ENCODE measurements at places on chromosomes 16 and 17.

GRCh38 chr16:56113223-56113622 is 78.1 kb upstream of the GNAO1 start:
- DNase-seq: no peak

- no peak for DNase-seq
These were observed 4.7 kb downstream of the SMTNL2 start for GRCh38 chr17:4588898-4589625.

DNA sequence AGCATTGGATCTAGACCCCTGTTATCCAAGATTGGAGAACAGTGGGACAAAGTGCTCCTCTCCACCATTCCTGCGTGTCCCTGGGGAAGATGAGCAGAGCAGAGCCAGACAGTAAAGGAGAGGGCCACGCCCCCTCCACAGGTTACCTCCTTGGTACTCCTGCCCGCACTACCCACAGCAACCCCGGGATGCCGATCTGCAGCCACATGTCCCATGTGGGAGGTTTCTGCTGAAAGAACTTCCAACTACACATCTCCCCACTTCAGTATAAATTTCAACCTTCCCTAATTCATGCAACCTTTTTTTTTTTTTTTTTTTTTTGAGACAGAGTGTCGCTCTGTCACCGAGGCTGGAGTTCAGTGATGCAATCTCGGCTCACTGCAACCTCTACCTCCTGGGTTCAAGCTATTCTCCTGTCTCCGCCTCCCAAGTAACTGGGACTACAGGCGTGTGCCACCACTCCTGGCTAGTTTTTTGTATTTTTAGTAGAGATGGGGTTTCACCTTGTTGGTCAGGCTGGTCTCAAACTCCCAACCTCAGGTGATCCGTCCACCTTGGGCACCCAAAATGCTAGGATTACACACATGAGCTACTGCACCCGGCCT is 2.3 kb downstream of the RAB37 start:
- DNase-seq: no peak

DNA sequence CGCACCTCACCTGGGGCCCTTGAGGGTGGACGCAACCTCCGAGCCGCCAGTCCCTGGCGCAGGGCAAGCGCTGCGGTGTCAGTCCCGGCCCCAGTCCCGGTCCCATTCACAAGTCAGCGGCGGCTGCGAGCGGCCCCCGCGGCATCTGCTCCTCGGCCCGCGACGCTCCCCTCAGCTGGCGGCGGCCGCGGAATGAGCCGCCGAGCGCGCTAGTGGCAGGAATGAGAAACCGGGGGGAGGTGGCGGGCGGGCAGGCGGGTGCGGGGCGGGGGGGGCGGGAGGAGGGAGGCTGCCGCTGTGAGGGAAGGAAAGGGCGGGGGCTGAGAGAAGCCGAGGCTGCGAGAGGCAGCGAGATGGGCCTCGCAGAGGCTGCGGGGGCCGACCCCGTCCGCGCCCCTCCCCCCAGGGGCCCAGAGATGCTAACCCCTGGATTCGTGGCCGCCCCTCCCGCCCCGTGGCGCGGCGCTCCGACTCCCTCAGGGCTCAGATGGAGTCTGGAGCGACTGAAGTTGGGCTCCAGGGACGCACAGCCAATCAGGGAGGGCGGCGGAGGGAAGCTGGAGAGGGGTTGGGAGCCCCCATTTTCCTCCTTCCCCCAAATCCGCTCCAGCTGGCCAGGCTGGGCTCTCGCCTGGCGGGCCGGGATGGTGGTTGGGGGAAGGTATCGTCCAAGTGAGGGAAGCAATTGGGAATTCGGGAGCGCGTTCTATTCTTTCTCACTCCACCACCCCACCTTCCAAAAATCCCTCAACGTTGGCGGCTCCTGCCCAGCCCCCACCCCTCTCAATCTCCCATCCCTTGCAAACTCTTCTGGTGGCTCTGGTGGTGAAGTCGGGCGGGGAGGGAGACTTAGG is at the start of gene CDH11:
Gene CDH11, minus strand, starts transcription at position 194 of the 854 bp plus-strand sequence. CDS start 117,194 bp downstream, outside the sequence.
- DNase-seq: no peak

DNA sequence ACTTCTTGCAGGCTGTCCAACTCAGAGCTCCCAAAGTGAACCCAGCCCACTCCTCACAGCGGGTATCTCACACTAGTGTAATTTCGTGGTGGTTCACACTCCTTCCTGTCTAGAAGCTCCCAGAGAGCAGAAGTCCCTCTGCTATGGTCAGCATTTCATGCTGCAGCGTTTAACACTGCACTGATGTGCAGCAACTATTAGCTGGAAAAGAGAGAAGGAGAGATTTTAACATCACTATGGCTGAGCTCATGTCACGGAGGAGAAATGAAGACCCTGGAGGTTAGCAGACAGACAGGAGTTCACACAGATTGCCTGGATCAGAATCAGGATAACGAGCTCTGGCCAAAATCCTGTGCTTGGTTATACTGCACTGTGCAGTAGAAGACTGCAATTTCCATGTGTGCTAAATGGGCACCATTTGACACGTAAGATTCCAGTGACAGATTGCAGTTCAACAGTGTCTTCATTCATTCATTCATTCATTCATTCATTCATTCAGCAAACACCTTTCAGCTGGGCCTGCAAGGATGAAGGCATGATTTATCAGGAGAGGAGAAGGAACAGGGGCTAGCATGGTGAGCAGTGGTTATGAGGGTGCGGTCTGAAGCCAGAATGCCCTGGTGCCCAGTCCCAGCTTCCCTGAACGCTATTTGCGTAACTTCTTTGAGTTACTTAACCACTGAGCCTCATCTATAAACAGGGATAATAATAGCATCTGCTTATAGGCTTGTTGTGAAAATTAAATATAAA is 5.3 kb upstream of the CCL1 start:
- DNase-seq: no peak

GRCh38 chr17:47838636-47839035 is 2.4 kb downstream of the SCRN2 start:
- DNase-seq: no peak

DNA sequence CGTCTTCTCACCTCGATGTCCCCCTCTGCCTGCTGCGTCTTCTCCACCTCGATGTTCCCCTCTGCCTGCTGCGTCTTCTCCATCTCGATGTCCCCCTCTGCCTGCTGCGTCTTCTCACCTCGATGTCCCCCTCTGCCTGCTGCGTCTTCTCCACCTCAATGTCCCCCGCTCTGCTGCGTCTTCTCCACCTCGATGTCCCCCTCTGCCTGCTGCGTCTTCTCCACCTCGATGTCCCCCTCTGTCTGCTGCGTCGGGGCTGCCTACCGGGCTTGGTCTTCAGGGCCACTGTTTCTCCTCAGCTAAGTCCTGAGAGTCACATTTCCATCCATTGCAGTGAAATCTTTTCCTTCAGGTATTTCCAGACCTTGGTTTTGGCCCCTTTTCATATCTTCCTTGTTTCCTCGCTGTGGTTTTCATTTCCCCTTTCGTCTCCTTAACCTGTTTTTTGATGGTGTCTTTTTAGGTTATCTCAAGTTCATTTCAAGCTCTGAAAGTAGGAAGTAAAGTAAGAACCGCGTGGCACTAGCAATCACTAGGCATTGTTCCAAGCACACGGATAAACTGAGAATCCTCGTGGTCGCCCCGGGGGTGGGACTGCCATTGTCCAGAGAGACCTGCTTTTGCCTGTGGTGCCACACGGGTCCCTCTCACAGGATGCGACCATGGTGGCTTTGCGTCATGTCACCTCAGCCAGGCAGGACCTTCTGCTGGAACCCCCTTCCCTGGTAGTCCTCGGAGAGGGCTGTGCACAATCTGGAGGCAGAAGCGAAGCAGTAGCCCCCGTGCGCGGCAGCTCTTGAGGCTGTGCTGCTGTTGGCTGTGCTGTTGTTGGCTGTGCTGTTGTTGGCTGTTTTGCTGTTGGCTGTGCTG is 9.5 kb upstream of the ZNF750 start:
- no peak for DNase-seq

GRCh38 chr17:386141-386876 is 33.7 kb upstream of the RPH3AL start:
- DNase-seq: peak; percentile 29

DNA sequence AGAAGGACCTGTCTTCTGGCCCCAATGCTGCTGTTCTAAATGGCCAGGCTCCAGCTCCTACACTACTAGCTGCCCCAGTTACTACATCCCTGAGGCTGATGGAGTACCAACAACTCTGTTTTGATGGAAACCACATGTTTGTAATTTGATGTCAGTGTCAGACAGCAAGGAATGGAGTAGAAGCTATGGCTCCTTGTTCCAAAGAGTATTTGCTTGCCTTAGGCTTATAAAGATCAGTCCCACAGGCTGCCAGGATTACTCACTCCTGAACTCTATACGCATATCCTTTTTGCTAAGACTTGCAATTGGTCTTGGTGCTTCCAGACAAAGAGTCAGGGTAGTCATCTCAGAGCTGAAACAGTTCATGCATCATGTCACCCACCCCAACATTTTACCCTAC is 139.6 kb downstream of the HS3ST3A1 start:
- no peak for DNase-seq

DNA sequence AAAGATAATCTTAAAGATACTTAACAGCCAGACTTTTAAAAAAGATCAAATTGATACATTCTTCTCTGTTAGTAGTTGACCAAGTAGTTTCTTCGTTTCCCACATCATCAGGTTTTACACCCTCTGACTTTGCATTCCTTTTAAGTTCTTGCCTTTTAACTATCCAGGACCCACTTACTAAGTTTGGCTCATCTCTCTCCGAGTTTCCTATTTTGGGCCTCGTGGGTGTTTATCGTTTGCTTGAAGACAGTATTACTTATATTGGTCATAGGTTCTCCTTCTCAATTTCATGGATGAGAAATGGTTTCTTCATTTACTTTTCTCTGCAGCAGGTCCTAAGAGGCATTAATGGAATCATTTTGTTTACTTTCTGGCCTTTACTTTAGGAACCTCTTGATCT is 43.2 kb downstream of the RPA1 start:
- no peak for DNase-seq

GRCh38 chr17:60863892-60864707 is 186.4 kb downstream of the BCAS3 start:
- DNase-seq: no peak

DNA sequence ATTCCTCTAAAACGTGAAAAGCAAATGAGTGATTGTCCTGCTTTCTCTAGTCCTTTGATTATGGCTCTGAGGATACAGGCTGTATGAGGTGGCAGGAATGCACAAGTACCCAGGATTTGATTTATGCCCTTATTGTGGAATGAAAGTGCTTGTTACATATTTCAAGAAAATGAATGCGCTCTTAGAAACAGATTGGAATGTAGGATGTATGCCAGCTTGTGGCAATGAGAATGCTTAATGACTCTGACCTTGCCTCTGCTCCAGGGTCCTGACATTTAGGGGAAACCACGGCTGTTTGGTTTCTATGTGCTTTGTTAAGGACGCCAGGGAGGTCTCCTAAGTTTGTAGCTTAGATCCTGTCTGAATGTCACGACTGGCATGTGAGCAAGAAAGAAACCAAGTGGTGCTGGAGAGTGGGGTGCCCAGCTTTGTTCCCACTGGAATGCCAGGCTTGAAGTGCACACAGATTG is 22.0 kb downstream of the PRCD start:
- no peak for DNase-seq

All from hematopoietic multipotent progenitor cell treated with erythropoietin and hydrocortisone succinate and interleukin-3 and kit ligand, for 15 days (in vitro differentiated cells).